ENCODE measurements at places on chromosomes 3 and 15.

GRCh38 chr15:40461958-40462357, 8.8 kb upstream of the CHST14 start:
- no peak for DNase-seq

DNA sequence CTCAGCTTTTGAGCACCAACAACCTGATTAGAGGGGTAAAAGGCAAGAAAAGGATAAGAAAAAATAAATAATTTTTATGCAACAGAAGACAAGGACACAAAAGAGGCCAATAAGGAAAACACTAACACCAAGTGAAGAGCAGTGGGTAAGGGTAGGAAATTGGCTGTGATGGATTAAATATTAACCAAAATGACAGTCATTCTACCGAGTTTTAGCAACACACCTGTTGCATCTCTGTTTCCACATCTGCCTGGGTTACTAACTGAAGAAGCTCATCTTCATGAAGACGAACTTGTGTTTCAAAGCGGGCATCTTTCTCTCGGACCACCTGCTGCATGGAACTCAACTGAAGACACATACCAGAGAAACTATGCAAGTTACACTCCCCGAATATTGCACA, 30.1 kb downstream of the GOLGB1 start:
- DNase-seq: no peak

DNA sequence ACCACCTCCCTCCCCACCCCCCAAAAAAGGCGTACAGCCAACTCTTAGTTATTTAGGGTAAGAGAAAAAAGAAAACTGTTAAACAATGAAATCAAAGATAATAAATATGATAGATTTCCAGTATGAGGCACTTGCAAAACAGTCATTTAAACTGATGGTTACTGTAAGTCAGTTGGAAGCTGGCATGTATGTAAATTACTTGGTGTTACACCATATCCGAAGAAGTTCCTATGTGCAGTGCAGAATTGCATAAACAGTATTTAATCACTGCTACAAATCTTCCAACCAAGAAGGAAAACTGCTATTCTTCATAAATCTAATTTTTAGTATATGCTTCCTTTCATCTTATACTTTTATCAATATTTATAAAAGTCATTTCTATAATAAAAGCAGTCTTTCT, 62.0 kb downstream of the LEO1 start:
- DNase-seq: no peak

GRCh38 chr3:142987080-142987700, 14.2 kb upstream of the U2SURP start:
- peak; percentile 50 for DNase-seq

DNA sequence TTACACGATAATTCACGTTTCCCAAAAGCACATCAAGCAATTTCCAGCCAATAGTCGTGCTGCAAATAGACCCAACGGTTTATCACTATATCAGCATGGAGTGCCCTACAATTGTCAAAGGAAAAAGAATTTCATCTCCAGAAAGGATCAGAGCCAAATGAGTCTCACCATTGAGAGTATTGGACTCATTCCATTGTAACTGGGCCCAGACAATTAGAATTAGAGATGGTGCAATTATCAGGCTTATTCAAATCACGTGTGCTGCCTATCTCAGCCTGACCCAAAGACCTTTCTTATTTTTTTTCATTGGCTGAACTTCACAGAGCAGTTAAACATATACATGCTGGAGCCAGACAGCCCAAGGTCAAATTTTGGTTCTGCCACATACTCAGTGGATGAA, 87.0 kb upstream of the LRTM1 start:
- DNase-seq: no peak

DNA sequence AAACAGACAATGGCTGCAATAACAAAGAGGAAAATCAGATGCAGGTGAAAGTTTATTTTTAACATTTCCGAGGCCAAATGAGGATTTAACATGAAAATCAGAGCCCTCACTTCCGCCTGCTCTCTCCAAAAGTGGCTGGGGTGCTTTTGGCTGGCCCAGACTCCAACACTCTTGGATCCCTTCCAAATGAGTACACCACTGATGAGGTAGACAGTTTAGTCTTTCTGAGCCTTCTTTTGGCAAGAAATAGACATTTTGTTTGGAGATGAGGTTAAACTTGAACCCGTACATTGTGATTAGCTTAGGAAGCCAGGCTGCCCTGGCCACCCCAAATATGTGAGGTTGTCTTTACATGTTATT, 51.0 kb upstream of the TRA2B start:
- no peak for DNase-seq

DNA sequence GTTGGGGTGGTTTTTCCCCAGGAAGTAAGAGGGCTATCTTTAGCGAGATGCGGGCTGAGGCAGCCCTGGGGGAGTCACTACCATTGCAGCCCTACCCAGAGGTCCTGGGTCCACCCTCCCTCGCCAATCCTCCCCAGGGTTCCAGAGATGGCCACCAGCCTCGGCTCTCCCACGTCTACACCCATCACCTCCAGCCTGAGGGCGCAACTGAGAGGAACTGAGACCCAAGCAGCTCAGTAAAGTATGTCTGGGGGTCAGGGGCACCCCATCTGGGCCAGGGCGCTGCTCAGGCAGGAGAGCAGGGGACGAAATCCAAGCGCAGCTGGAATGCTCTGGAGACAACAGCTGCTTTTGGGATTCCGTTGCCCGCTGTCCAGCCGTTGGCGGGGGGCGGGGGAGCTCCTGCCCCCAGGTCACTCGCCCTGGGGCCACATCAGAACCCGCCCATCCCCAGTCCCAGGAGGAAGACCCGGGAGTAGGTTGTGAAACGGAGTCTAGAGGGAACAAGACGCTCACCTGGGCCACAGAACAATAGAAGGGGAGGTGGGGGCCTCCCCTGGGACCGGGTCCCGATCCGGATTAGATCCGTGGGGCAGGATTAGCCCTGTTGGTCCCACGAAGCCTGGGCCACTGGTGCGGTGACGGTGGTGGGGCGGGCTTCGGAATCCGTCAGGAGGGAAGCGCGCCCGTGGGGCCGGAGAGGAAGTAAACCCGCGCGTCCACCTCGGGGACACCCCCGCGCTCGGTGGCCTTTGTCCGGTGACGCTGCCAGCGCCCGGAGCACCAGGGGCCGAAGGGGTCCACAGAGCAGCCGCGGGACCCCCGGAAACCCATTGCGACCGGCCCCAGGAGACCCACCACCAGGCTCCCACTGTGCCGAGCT, 1.4 kb upstream of the NDUFAF3 start:
- peak; percentile 42 for DNase-seq

DNA sequence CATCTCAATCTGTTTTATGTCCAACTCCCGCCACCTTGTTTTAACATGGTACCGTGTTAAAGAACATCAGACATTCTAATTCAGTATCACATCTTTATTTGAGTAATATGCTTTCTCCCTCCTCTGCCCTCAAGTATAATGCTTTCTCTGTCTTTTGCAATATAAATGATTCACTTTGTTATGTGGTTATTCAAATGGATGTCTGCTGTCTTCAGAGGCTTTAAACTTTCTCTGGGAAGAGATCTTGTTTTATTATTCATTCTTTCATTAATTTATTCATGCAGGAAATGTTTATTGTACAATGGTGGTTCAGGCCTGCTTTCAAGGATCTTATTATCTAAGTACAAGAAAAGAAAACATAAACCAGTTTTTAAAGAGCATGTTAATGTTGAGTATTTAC, 57.1 kb downstream of the RAP2B start:
- no peak for DNase-seq

- DNase-seq: no peak
These were observed 247.2 kb downstream of the LSAMP start for GRCh38 chr3:116198087-116198486.

Measured in activated CD4-positive, alpha-beta T cell treated with anti-CD3 and anti-CD28 coated beads, Interleukin-2, Interleukin-4, amounts not matched to agents 100 ng/mL and 50 ng/mL, durations not matched to agents 16 hours and 8 hours (primary cell).